CD4-positive, alpha-beta memory T cell (primary cell): ENCODE measurements at places on chromosomes 5 and 9. TPM values are rescaled to one million over a fixed set of nuclear protein-coding genes. Genes with fewer than 3 reads are reported as not detected.

STK32A gene
- total RNA-seq: not detected

C5orf52 gene
- total RNA-seq: not detected

DNA sequence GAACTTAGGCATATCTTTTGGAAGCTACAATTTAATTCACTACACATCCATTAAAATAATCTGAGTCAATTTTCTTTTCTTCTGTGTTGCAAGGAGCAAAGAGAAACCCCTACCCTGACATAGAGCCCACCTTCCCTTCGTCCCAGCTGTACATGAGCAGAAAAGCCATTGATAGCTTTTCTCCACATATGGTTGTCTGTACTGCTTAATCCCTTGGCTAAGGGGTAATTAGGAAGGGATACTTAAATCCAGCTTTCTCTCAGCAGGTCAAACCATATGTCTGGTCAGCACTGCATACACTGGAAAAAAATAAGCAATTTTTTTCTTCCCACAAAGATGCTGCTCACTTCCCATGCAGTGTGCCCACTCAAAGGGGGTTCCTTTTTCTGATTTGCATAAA lies 94.7 kb upstream of the RAD23B start:
- no peak for DNase-seq
- no peak overlapping the region for H3K4me3 ChIP-seq
- H3K36me3 ChIP-seq: no peaks in the 10 kb centered on the region
- H3K27ac ChIP-seq: no peak overlapping the region
- H3K27me3 ChIP-seq: no peaks in the 10 kb centered on the region

SARDH gene
- 19.3 TPM for total RNA-seq

DNA sequence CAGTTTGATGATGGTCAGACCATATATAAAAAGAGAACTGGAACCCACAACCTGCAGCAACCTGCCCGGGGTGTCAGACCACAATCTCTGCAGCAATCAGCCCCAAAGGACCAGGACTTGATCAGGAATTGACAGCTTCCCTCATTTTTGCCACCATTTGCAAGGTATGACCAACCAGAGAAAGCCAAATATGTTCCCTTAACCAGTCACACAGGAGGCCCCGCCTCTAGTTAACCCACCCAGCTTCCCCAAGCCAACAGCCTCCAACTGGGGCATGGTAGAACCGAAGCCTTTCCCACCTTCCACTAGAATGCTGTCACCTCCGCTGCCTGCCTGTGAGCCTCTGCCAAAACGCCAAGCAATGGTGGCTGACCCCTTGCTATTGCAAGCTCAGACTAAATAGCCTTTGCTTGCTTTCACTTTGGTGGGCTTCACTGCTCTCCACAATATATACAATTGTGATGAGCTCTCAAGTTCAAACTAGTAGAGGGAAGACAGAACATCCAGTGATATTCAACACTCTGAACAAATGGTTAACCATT lies 86.3 kb downstream of the AK8 start:
- no peak overlapping the region for H3K27ac ChIP-seq
- no peaks in the 10 kb centered on the region for H3K36me3 ChIP-seq
- H3K27me3 ChIP-seq: peaks cover 5% of the 10 kb centered on the region
- no peak overlapping the region for H3K4me3 ChIP-seq
- no peaks in the 10 kb centered on the region for H3K4me1 ChIP-seq

GRCh38 chr5:571791-572190 lies 40.3 kb upstream of the CEP72 start:
- no peaks in the 10 kb centered on the region for H3K27me3 ChIP-seq
- H3K4me1 ChIP-seq: no peaks in the 10 kb centered on the region
- H3K36me3 ChIP-seq: no peaks in the 10 kb centered on the region
- H3K27ac ChIP-seq: no peak overlapping the region
- H3K4me3 ChIP-seq: no peak overlapping the region
